Activated CD4-positive, alpha-beta T cell treated with anti-CD3 and anti-CD28 coated beads, Interleukin-2, amount 50 U/mL, for 24 hours (primary cell): ENCODE measurements at places on chromosomes 2 and 18.

DNA sequence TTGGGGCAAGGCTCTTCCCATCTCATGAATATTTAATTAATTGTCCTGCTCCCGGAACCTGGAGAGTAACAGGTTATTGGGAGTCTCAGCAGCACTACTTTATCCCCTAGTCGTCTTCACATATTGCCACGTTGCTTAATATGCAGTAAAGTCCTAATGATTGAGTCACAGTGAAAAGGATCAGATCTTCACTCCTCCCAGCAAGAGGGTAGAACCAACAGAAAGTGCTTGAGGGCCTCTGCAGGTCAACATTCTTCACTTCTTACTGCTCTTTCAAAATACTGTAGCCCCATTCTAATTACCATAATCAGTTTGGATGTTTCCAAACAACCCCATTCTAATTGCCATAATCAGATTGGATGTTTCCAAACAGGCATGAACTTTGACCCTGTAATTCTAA, 801.0 kb downstream of the LRRTM4 start:
- no peak for DNase-seq

DNA sequence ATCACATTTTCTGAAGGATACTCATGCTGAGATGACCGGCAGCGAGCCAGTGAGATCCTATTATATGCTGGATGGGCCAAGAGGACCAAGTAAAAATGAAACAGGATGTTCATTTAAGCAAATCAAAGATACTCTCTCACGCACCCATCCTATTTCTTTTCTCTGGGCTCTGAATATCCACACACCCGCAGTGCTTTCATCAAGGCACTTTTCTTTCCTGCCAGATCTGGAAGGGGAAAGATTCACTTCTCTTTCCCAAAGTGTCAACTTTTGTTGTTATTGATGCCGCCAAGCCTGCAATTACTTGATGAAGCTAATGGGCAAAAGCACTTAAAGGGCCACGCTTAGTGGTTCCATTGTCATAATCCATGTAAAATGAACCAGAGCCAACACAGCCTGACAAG, 191.9 kb upstream of the CHAC2 start:
- no peak for DNase-seq

- DNase-seq: no peak
Measured at GRCh38 chr2:30193104-30193681, 38.1 kb upstream of the LBH start.

DNA sequence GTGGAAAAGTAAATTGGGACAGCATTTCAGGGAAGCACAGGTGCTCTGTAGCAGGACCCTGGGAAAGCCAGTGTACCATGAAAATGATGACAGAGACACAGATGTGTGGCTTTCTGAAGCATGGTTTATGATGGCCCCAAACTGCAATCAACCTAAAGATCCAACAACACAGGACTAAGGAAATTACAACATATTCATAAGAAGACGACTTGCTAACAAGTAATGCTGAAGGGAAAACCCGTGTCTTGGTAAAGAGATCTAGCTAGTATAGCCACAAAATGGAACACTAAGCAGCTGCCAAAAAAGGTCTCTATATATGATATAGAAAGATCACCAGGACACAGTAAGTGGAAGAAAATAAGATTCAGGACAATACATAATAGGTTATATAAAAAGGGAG, 53.2 kb downstream of the UXS1 start:
- DNase-seq: no peak

DNA sequence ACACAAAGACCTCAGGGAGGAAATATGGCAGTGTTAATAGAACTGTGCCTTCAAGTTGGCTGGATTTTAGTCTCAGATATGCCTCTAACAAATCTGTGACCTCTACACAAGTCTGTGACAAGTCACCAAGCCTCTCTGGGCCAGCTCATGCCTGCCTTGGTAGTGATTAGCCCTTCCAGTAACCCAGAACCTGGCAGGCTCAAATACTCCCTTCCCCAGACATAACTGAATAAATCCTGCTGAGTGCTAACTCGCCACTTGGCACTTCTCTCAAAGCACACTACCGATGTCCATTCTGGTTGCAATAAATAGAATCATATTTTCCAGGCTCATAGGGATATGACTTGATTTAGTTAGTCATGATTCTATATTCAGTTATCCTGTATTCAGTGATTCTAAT, 15.3 kb upstream of the THSD7B start:
- no peak for DNase-seq

DNA sequence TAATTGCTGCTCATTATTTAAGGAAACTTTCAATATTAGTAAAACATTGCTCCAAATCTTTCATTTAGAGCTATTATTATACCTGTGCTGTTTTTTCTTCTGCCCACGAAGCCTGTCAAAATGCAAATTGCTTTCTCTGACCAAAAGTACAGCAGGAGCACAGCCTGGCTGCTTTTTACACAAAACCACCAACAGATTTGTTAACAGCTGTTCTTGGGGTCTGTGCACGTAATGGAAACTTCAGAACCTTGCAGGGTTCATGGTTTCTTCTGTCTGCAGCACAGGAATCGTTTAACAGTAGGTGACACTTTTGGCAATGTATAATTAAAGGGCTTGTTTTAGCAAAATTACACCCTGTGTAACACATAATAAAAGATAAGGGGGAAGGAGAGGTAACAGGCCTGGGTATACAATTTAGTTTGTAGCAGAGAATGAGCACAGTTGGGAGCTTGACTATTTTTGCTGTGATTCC, 447.3 kb downstream of the KCNJ3 start:
- DNase-seq: no peak

- DNase-seq: no peak
Measured at GRCh38 chr2:224286923-224287322, 115.0 kb downstream of the FAM124B start.

- DNase-seq: no peak
Measured at GRCh38 chr18:79974025-79974654, 9.7 kb downstream of the HSBP1L1 start.

GRCh38 chr2:199261239-199261638, 196.5 kb downstream of the SATB2 start:
- DNase-seq: no peak

GRCh38 chr2:1769703-1770422, 25.5 kb upstream of the PXDN start:
- DNase-seq: no peak
